Osteocyte (in vitro differentiated cells): ENCODE measurements at places on chromosomes 5 and 9. TPM values are rescaled to one million over a fixed set of nuclear protein-coding genes. Genes with fewer than 3 reads are reported as not detected.

- H3K36me3 ChIP-seq, result no peaks in the 10 kb centered on the region
- H3K27ac ChIP-seq, result no peak overlapping the region
- no peak overlapping the region for H3K4me3 ChIP-seq
- DNase-seq, result no peak
- peaks cover 40% of the 10 kb centered on the region for H3K27me3 ChIP-seq
Measured at GRCh38 chr5:54411176-54411575, 44.3 kb upstream of the HSPB3 start.

DNA sequence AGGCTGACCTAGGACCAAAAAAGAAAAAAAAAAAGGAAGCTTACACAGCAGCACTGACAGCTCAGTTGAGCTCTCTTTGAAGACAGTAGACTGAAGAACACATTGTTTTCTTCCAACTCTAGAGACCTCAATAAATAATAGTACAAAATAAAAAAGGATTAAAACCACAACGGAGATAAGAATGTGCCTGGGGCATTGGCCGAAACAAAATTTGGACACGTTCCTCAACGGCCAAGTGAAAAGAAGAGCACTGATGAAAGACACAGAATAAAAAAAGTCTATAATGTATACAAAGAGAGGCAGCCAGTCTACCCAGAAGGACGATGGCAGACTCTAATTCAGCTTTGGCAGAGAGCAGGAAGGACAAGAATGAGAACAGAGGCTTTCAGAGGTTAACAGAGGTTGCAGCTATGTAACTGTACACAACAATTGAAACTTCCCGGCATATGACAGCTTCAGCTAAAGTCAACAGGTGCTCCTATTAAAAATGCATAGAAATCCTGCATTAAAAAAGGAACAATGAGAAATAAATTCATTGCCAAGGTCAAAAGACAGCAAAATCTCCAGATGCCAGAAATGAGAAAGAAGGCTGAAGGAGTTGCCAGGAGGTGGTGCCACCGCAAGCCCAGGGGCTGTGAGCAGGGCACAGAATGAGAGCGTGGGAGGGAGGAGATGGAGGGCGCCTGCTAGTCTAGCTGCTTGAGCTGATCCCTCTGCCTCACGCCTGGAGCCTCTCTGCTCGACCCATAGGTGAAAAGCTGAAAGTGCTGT lies 113.9 kb downstream of the DCP2 start:
- H3K4me1 ChIP-seq, result peaks cover 22% of the 10 kb centered on the region
- no peaks in the 10 kb centered on the region for H3K36me3 ChIP-seq
- H3K27me3 ChIP-seq, result no peaks in the 10 kb centered on the region
- no peak overlapping the region for H3K4me3 ChIP-seq
- H3K27ac ChIP-seq, result no peak overlapping the region

- H3K4me1 ChIP-seq, result peaks cover 18% of the 10 kb centered on the region
- H3K27ac ChIP-seq, result no peak overlapping the region
- no peak overlapping the region for H3K4me3 ChIP-seq
- no peak for DNase-seq
Measured at GRCh38 chr5:173853370-173854131, 34.6 kb upstream of the CPEB4 start.

- no peak overlapping the region for H3K4me3 ChIP-seq
- H3K36me3 ChIP-seq, result no peaks in the 10 kb centered on the region
- H3K27me3 ChIP-seq, result no peaks in the 10 kb centered on the region
- H3K27ac ChIP-seq, result peak overlapping the region; percentile 71
- no peak for DNase-seq
Measured at GRCh38 chr5:56358703-56359681, 125.9 kb upstream of the ANKRD55 start.

- H3K36me3 ChIP-seq, result no peaks in the 10 kb centered on the region
- no peak overlapping the region for H3K27ac ChIP-seq
- H3K4me1 ChIP-seq, result no peaks in the 10 kb centered on the region
- peaks cover 12% of the 10 kb centered on the region for H3K27me3 ChIP-seq
- DNase-seq, result no peak
Measured at GRCh38 chr5:81097713-81098112, 135.4 kb upstream of the CKMT2 start.

GRCh38 chr9:134325096-134325812 lies 1.0 kb upstream of the RXRA start:
- no peak for DNase-seq
- no peaks in the 10 kb centered on the region for H3K36me3 ChIP-seq
- no peaks in the 10 kb centered on the region for H3K27me3 ChIP-seq
- peak overlapping the region; percentile 76 for H3K4me3 ChIP-seq
- H3K4me1 ChIP-seq, result peaks cover 60% of the 10 kb centered on the region
- H3K27ac ChIP-seq, result peak overlapping the region; percentile 84

GRCh38 chr5:158514986-158515359 lies 584.7 kb downstream of the EBF1 start:
- H3K36me3 ChIP-seq, result no peaks in the 10 kb centered on the region
- no peaks in the 10 kb centered on the region for H3K27me3 ChIP-seq
- no peak for DNase-seq
- no peak overlapping the region for H3K27ac ChIP-seq

DNA sequence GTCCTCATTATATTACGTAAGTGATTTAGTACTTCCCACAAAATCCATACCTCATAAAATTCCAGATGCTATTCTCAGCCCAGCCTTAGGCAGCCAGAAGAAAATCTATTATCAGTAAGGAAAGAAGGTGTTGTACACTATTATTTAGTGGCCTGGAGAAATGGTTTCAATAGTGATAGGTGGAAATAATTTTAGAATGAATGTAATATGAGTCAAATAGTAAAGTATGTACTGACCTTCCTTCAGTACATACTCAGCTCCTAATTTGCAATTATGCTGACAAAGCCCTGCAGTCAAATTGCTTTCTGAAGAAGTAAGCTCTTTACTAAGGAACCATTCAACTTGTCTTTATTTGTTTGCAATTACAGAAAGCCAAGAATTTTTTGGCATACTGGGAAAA lies 409.2 kb downstream of the HTR1A start:
- no peak overlapping the region for H3K4me3 ChIP-seq
- no peaks in the 10 kb centered on the region for H3K36me3 ChIP-seq
- H3K27me3 ChIP-seq, result no peaks in the 10 kb centered on the region
- no peak for DNase-seq
- H3K4me1 ChIP-seq, result no peaks in the 10 kb centered on the region
- no peak overlapping the region for H3K27ac ChIP-seq

DNA sequence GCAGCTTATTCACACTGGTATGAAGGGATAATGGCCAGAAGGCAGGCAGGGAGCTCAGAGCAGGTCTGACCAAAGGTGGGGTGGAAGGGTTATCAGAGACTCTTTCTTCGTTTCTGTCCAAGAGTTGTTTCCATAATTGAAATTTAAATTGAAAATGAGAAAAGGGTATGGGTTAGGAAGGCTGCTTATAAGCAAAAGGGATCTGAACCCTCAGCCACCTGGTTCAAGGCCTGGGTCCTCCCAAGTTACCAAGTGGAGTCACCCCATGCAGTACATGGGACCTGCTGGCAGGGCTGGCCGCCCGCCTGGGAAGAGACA lies 17.8 kb downstream of the EEIG1 start:
- peaks cover 73% of the 10 kb centered on the region for H3K4me1 ChIP-seq
- no peaks in the 10 kb centered on the region for H3K27me3 ChIP-seq
- DNase-seq, result no peak

- peaks cover 10% of the 10 kb centered on the region for H3K4me1 ChIP-seq
- no peak for DNase-seq
- H3K27ac ChIP-seq, result no peak overlapping the region
- H3K36me3 ChIP-seq, result no peaks in the 10 kb centered on the region
Measured at GRCh38 chr9:121443981-121444380, 55.7 kb downstream of the GGTA1 start.

GRCh38 chr5:57225553-57225952 lies 51.7 kb downstream of the GPBP1 start:
- peaks cover 5% of the 10 kb centered on the region for H3K4me1 ChIP-seq
- H3K27ac ChIP-seq, result no peak overlapping the region
- peaks cover 12% of the 10 kb centered on the region for H3K36me3 ChIP-seq
- no peak for DNase-seq
- H3K4me3 ChIP-seq, result no peak overlapping the region

- no peak overlapping the region for H3K27ac ChIP-seq
- peaks cover 6% of the 10 kb centered on the region for H3K4me1 ChIP-seq
- H3K27me3 ChIP-seq, result no peaks in the 10 kb centered on the region
- H3K4me3 ChIP-seq, result no peak overlapping the region
- DNase-seq, result no peak
Measured at GRCh38 chr5:38905516-38905915, 59.7 kb downstream of the OSMR start.

DNA sequence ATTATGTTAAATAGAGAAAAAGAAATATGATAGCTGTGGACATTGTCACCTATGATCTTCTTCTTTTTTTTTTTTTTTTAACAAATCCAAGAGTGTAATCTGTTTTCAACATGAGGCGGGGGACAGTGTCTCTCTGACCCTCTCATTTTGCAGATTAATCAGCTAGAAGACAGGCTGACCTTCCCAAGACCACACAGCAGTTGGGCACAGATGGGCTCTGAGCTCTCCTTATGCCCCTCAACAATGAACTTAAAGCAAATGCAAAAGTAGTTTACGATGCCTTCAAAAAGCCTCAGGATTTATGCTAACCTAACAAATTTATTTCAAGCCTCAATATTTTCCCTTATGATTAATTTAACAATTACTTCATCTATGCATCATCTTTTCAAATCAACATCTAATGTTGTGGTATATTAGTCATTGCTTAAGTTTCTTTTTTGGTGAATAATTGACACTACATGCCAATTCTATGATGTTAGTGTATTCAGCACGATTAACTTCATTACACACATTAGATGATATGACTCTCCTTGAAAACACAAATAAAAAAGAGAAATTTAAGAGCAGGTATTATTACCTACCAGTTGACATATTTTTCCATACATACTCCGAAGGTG lies 7.4 kb downstream of the NFIL3 start:
- H3K4me1 ChIP-seq, result peaks cover 64% of the 10 kb centered on the region
- H3K27me3 ChIP-seq, result no peaks in the 10 kb centered on the region
- H3K36me3 ChIP-seq, result peaks cover 2% of the 10 kb centered on the region
- DNase-seq, result peak; percentile 17

- H3K27me3 ChIP-seq, result no peaks in the 10 kb centered on the region
- DNase-seq, result no peak
- H3K27ac ChIP-seq, result peak overlapping the region; percentile 20
- peaks cover 37% of the 10 kb centered on the region for H3K36me3 ChIP-seq
Measured at GRCh38 chr9:79580055-79580454, 8.3 kb downstream of the TLE4 start.

GRCh38 chr5:90264689-90265544 lies 144.6 kb downstream of the CETN3 start:
- peak; percentile 85 for DNase-seq
- H3K36me3 ChIP-seq, result no peaks in the 10 kb centered on the region
- no peak overlapping the region for H3K27ac ChIP-seq
- no peaks in the 10 kb centered on the region for H3K27me3 ChIP-seq
- peaks cover 20% of the 10 kb centered on the region for H3K4me1 ChIP-seq
- H3K4me3 ChIP-seq, result no peak overlapping the region

DNA sequence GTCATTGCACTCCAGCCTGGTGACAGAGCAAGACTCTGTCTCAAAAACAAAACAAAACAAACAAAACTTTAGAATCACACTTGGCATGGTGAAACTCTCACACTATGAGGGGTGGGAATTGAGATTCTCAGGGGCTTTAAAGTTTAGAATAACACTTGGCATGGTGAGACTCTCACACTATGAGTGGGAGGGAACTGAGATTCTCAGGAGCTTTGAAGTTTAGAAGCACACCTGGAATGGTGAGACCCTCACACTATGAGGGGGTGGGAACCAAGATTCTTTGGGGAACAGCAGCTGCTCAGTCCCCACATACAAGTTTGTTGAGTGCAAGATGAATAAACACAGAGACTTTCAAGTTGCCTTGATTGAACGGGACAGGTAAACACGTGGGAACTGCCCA lies 149.4 kb downstream of the HSD17B3 start:
- no peak overlapping the region for H3K27ac ChIP-seq
- H3K4me3 ChIP-seq, result no peak overlapping the region
- peaks cover 17% of the 10 kb centered on the region for H3K4me1 ChIP-seq
- DNase-seq, result no peak

- no peak overlapping the region for H3K4me3 ChIP-seq
- H3K27ac ChIP-seq, result no peak overlapping the region
- H3K4me1 ChIP-seq, result peaks cover 4% of the 10 kb centered on the region
- no peak for DNase-seq
Measured at GRCh38 chr9:34384368-34385165, 7.9 kb upstream of the MYORG start.

DNA sequence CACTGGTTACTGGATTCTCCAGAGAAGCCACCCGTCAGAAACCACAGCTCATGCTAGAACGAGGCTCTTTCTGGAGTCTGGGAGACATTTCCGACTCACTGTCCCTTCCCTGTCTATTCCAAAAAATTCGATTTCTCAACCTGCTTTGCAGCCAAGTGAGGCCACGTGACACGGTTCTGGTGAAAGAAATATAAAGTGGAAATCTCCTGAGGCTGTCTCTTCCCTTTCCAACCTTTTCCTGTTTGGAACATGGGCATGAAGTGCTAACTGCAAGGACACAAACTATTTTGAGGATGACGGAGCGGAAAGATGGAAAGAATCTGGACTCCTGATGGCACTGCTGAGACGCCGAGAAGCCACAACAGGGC lies 6.1 kb upstream of the PTGS1 start:
- no peak overlapping the region for H3K4me3 ChIP-seq
- H3K4me1 ChIP-seq, result peaks cover 10% of the 10 kb centered on the region
- H3K36me3 ChIP-seq, result no peaks in the 10 kb centered on the region

DNA sequence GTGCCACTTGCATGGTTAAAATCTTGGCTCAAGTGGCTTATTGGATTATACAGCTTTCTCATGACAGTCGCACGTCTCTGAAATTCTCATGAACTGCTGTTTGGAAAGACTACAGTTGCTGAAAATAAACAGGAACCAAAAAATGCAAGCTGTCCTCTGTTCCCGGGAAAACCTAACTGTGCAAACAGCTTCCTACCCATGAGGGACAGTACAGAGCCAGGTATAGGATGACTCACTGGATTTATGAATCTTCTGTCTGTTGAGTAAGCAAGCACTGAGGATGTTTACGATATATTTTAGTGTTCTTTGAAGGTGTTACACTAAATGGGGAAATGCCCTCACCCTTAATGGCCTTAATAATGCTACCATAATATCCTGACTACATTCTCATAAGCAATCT lies 380.3 kb upstream of the TNC start:
- peaks cover 2% of the 10 kb centered on the region for H3K27me3 ChIP-seq
- DNase-seq, result no peak
- no peak overlapping the region for H3K4me3 ChIP-seq
- no peak overlapping the region for H3K27ac ChIP-seq

GRCh38 chr5:36614657-36615308 lies 8.4 kb downstream of the SLC1A3 start:
- DNase-seq, result no peak
- no peak overlapping the region for H3K27ac ChIP-seq
- H3K4me3 ChIP-seq, result no peak overlapping the region
- peaks cover 26% of the 10 kb centered on the region for H3K27me3 ChIP-seq
- H3K36me3 ChIP-seq, result peaks cover 17% of the 10 kb centered on the region
- H3K4me1 ChIP-seq, result peaks cover 7% of the 10 kb centered on the region

GRCh38 chr5:169870211-169870610 lies 110.1 kb downstream of the INSYN2B start:
- peaks cover 8% of the 10 kb centered on the region for H3K4me1 ChIP-seq
- no peak for DNase-seq

Gene NR2F1
- 189 and 197 TPM in 2 replicates for total RNA-seq

Gene PKN3
- total RNA-seq, result 7.5 and 8.0 TPM in 2 replicates

Gene TAF11L10
- not detected in 2 replicates for total RNA-seq

Gene TAS2R1
- total RNA-seq, result not detected in 2 replicates

Gene TXNDC8
- not detected in 2 replicates for total RNA-seq

Gene ADCY2
- not detected in 2 replicates for total RNA-seq

Gene PCDHGB2
- 0.50 and 0.59 TPM in 2 replicates for total RNA-seq
